ENCODE measurements at places on chromosomes 11 and 22. TPM values are rescaled to one million over a fixed set of nuclear protein-coding genes. Genes with fewer than 3 reads are reported as not detected.

The PRSS23 gene
- total RNA-seq = 178 TPM

The HSPB2 gene
- total RNA-seq = 3.9 TPM

The SLN gene
- total RNA-seq = not detected

The TTLL12 gene
- total RNA-seq = 105 TPM

The MFNG gene
- total RNA-seq = 24.2 TPM

The TCN1 gene
- total RNA-seq = 39.4 TPM

The NUP160 gene
- 26.1 TPM for total RNA-seq

The GGTLC3 gene
- not detected for total RNA-seq
